ENCODE measurements at places on chromosomes 11 and 22.
A peak's percentile ranks its signal among the peaks of the same experiment; 100 is the strongest.

DNA sequence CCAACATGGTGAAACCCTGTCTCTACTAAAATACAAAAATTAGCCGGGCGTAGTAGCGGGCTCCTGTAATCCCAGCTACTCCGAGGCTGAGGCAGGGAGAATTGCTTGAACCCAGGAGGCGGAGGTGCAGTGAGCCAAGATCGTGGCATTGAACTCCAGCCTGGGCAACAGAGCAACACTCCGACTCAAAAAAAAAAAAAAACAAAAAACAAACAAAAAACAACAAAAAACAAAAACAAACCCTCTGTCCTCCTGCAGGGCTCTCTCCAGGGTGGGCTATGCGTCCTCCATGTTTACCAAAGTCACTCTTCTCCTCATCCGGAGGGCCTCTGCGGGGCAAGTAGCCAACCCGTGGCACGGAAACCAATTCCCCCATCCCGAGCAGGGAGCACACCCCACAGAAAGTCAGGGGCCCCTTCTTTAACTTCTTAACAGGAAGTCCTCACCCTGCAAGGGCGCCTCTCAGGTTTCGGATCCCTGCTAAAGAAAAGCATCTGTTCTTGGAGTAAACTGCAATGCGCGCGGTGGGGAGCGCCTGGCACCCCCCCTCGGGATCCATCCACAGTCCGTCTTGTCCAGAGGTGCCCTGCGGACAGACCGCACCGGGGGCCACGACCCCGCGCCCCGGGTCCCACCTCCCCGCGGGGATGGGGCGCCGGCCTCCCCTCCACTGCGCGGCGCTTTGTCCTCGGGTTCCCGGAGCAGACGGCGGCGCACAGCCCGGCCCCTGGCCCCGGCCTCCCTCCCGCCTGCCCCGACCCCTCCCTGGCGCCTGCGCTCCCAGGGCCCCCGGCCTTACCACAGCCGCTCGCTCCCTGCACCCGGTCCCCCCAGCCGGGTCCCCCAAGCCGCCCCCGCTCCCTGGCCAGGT lies 712 bp downstream of the CERK start:
- peak; percentile 29 for DNase-seq

DNA sequence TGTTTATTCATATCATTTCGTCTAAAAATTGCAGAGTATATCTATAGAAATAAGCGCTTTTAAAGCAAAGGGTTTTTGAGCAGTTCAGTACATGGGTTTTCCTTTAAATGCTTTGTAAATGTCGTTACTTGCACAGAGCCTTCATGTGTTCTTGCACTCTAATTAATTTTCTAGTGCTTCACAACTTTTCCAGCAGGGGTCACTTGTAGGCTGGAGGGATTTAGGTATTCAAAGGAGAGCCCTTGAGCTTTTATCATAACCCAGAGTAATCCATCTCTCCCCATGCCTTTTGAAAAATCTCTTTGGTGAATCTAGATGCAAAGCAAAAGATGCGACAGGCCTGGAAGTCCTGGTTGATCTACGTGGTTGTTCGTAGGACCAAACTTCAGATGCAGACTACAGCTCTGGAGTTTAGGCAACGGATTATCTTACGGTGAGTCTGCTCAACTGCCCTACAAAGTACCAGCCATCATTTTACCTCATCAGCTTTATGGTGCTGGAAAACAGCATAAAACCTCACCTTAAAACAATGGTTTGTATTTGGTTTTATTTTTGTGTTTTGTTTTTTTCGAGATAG lies 60.4 kb downstream of the SFI1 start:
- DNase-seq, result no peak

DNA sequence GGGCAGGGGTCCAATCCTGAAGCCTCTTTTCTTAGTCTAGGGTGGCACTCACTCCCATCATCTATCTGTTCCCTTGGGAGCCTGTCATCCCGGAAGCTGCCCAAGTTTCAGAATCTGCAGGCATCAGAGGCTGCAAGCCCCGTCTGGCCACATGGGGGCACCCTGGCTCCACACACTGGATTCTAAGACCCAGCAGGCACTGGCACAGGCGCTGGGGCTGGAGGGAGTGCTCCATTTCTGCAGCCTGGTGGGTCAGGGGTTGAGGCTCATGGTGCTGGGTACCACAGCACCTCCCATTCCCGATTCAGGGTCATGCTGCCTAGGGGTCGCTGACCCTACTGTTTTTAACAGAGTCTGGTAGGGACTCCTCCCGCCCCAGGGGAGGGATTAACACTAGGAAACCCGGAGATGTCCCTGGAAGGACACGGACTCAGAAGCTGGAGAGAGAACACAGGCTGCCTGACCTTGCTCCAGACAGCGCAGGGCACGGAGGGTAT lies 243.9 kb upstream of the SYN3 start:
- peak; percentile 73 for DNase-seq

GRCh38 chr11:69956669-69957190 lies 121.4 kb upstream of the ANO1 start:
- no peak for DNase-seq

DNA sequence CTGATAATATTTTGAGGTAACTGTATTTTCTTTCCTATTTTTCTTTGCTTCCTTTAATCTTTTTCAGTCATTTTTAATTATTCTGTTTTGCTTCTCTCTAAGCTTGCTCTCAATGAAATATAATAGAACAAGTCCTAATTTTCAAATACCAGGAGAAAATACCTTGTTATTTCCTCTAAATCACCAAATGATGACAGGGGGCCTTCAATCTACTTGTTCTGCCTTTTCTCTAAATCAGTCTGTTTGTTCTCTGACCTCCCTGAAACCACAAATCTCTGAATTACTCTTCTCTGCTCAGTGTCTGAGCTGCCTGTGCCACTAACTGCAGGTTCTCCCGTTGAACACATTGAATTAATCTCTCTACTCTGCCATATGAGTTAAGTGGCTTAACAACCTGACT lies 286.2 kb downstream of the C11orf87 start:
- no peak for DNase-seq

GRCh38 chr11:22244986-22245592 lies 52.2 kb downstream of the ANO5 start:
- DNase-seq, result no peak

DNA sequence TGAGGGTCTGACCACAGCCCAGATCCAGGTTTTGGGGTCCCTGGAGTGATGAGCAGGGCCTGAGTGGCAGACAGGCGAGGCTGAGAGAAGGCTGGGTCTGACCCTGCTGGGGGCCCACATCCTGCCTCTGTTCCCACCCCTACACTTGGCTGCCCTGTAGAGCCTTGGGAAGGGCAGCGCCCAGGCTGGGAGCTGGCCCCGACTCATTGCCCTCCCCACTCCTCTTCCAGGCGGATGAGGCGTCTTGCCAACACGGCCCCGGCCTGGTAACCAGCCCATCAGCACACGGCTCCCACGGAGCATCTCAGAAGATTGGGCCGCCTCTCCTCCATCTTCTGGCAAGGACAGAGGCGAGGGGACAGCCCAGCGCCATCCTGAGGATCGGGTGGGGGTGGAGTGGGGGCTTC lies 4.9 kb downstream of the DERL3 start:
- no peak for DNase-seq

DNA sequence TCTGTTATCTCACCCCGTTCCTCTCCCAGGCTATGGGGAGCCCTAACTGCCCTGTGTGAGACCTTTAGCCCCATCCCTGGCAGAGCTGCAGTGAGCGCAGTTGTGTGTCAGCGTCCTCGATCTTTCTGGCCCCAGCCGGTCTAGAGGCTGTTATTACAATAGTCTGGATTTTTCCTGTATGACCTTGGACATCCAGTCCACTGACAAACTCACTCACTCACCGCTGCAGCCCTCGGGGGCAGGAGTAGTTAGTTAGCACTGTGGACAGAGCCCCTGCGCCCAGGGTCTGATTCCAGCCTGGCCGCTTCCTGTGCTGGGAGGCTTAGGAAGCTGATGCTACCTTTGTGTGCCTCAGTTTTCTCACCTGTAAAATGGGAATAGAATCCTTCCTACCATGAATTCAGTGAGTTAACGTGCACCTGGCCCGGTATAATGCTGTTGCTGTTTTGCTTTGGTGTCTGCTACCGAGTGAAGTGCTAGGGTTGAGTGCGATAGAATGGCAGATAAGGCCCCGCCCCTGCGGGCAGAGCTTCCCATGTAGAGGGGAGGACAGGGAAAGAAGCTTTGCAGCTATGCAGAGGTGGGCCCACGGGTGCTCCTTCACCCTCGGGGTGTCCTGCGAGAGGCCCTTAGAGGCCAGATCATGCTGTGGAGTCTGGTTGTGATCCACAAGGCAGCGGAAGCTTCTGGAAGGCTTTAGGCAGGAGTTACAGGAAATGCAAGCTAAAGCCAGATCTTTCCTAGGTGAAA lies 3.0 kb downstream of the LRP5 start:
- DNase-seq, result no peak

- DNase-seq, result no peak
Observed at GRCh38 chr11:100889758-100890157, 202.7 kb downstream of the ARHGAP42 start.

- DNase-seq, result no peak
Observed at GRCh38 chr11:19281041-19281440, 40.3 kb upstream of the E2F8 start.

GRCh38 chr11:101323997-101324396 lies 194.4 kb upstream of the PGR start:
- DNase-seq, result no peak

GRCh38 chr11:2302306-2302895 lies 588 bp downstream of the TSPAN32 start:
- no peak for DNase-seq

GRCh38 chr22:26781062-26781461 lies 123.7 kb downstream of the MIAT start:
- DNase-seq, result no peak

DNA sequence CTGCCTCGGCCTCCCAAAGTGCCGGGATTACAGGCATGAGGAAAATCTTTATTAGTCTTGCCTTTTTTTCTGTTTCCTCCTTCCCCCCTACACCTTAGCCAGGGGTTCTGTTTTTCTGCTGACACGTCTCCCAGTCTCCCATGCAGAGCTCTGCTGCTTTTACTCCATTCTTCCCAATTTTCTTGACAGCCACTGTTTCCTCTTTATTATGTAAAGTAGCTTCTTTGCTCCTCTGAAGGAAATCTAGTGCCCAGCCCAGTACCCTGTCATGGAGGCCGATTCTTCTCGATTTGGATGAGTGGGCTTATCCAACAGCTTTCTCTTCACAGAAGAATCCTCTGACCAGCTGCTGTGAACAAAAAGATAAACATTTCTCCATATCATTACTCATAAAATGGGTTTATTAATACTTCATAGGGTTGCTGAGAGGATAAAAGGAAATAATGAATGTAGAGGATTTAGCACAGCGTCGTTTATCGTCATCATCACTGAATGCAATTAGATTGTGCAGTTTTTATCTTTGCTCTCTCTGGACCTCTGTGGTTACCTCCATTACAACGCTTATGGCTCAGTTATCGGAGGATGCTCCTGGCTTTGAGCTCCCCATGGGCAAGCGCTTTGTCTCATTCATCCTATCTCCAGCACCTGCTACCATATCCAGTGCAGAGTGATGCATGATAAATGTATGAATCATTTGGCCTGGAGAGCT lies 375.6 kb upstream of the C11orf87 start:
- no peak for DNase-seq

GRCh38 chr11:45102810-45103621 lies 43.4 kb upstream of the PRDM11 start:
- DNase-seq, result peak; percentile 37

DNA sequence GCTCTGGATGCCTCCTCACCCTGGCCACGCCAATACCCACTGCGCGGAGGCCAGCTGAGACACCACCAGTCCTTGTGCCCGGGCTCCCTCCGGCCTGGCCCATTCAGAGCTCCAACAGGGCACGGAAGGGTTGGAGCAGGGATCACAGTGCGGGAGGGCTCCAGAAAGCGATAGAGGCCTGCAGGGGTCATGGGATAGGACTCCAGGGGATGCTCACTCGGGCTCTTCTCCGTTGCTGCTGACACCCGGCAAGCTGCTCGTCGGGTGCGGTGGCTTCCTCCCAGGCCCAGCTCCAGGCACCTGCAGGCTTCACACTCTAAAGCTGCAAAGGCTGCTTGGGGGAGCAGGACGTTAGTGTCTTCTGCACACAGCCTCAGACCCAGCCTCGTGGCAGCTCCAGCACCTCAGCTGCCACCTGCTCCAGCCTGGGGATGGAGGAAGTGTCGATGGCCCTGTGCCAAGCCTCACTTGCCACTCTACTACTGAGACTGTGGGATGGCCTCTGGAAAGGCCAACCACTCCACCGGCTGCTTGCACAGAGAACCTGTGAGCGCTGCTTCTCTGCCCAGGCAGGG lies 10.6 kb downstream of the WNT7B start:
- DNase-seq, result no peak

- DNase-seq, result no peak
Observed at GRCh38 chr11:96817482-96818399, 427.9 kb downstream of the JRKL start.

- no peak for DNase-seq
Observed at GRCh38 chr22:38868286-38868721, 3.7 kb downstream of the CBX6 start.

- DNase-seq, result no peak
Observed at GRCh38 chr11:46180736-46181135, 59.5 kb upstream of the PHF21A start.

DNA sequence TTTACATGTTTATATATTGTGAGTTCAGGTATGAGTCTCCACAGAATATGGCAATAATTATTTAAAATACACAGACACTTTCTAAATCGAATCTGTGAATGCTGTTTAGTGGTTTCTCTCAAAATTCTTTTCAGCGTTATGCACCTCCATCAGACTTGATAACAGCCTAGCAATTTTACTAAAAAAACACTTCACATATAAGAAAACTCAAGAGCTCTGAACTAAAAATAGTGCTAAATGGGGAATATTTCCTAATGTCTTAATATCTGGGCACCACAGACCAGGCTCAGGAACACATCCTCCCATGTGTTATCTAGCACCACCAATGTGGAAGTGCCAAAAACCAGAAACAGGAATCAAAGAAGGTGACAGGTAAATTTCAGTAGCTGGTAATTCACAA lies 47.9 kb downstream of the ARHGAP32 start:
- no peak for DNase-seq

DNA sequence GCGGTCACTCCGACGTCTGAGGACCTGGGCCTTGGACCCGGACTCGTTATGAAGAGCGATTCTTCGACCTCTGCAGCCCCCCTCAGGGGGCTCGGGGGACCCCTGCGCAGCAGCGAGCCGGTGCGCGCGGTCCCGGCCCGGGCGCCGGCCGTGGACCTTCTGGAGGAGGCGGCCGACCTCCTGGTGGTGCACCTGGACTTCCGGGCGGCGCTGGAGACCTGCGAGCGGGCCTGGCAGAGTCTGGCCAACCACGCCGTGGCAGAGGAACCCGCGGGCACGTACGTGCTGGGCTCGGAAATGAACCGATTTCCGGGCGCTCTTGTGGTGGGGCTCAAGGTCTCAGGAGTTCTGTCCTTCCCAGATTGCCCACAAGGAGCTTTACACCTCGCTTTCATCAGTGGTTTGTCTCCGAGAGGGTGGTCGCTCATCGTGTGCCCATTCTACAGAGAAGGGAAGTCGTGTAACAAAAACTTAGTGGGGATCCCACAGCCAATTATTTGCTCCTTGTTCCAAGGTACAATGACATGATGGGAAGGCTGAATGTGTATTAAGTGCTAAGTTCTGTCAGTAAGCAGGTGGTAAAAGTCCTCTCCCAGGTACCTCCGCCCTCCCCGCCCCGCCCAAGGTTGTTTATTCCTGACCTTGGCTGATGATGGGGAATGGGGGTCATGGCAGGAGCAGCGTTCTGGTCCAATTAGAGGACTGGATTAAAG lies 695 bp downstream of the PEX26 start:
- peak; percentile 15 for DNase-seq

Measured in progenitor cell of endocrine pancreas (in vitro differentiated cells).